ENCODE measurements at places on chromosomes 7 and 10.

- no peak for DNase-seq
Measured at GRCh38 chr10:104557966-104558365, 83.1 kb upstream of the SORCS3 start.

DNA sequence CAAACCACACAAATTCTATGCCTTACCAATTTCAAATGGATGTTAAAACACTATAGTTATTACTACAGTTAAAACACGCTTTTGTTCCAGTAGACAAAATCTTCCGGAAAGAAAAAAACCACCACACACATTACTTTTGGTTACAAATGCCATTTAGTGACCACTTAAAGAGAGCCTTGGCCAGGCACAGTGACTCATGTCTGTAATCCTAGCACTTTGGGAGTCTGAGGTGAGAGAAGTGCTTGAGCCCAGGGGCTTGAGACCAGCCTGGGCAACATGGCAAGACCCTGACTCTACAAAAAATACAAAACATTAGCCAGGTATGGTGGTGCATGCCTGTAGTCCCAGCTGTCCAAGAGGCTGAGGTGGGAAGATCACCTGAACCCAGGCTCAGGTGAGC is 7.2 kb downstream of the TNPO3 start:
- no peak for DNase-seq

DNA sequence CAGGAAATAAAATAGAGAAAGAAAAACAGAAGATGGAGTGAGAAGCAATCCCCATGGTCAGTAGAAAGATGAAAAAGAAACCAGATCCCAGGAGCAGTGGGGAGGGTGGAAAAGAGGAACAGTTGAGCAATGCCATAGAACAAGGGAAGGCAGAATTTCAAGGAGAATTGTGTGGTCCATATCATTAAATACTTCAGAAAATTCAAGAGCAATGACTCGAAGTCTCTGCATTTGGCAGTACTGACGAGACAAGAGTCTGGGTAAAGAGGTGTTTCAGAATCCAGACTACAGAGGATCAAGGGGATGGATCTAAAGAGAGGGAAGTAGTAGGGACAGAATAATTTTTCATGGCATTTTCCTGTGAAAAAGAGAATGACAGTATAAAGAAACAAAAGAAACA is 512.6 kb downstream of the PHTF2 start:
- DNase-seq, result no peak

- no peak for DNase-seq
Measured at GRCh38 chr7:82284936-82285519, 158.5 kb downstream of the CACNA2D1 start.

GRCh38 chr7:92872701-92873100 is 36.3 kb upstream of the CDK6 start:
- DNase-seq, result no peak

DNA sequence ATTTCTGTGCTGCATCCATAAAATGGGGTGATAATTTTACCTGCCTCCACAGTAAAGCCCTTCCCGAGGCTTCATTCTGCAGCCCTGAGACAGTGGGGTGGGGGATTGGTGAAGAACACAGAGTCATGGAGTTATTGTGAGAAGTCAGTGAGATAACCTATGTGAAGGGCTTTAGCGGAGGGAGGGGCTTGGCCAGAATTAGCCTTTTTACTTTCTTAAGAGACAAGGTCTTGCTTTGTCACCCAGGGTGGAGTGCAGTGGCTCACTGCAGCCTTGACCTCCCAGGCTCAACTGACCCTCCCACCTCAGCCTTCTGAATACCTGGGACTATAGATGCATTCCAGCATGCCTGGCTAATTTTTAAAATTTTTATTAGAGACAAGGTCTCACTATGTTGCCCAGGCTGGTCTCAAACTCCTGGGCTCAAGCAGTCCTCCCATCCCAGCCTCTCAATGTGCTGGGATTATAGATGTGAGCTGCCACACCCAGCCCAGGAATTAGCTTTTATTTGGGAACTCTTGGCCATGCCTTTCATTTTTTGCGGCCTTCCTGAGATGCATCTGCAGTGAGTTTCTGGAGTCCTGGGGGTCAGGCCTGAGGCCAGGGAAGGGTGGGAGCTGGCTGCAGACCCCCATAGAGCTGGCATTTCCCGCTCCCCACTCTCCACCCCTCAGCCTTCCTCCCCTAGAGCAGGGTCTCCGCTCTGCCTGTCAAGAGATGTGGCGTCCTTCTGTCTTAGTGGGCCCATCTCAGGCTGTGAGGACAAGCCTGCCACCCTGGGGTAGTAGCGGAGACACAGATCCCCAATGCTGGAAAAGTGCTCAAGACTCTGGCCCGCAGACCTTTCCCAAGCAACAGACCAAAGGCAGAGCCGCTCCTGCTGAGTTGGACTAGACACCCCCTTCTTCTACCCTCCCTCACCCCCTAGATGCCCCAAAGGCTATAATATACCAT is 77.0 kb downstream of the ZMIZ1 start:
- DNase-seq, result no peak

- DNase-seq, result no peak
Measured at GRCh38 chr7:18222636-18223035, 195.0 kb upstream of the PRPS1L1 start.

DNA sequence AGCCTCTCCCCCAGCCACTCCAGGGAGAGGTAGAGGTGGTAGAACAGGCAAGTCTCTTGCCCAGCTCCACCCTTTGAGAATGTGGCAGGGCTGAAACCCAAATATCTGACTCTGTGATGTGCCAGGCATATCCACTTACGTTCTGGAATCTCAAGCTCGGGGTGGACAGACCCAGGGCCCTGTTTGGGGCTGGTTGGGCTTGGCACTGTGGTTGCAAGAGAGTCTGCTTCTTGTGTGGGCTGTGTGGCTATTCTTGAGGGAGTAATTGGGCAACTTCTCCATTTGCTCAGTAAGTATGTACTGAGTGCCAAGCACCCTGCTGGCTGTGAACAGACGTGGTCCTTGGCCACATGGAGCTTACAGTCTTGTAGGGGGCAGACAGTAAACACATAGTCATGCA is 4.7 kb downstream of the UBTD1 start:
- DNase-seq, result no peak

- DNase-seq, result no peak
Measured at GRCh38 chr7:90613088-90613498, 17.0 kb downstream of the CDK14 start.

DNA sequence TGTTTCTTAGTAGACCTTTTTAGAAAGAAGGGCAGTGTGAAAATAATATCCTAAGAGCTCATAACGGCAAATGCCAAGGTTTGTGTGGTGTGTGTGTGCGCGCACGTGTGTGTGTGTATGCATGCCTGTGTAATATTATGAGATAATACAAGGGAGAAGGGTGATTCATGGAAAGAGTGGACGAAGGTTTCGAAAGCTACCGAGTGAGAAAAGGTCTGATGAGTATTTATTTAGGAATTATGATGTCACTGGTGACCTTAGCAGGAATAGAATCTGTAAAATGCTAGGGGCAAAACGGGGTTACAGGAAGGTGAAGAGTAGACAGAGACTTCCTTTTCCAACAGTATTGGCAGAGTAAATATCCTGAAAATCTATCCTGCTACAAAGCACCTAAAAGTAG is 107.3 kb downstream of the AHR start:
- no peak for DNase-seq

DNA sequence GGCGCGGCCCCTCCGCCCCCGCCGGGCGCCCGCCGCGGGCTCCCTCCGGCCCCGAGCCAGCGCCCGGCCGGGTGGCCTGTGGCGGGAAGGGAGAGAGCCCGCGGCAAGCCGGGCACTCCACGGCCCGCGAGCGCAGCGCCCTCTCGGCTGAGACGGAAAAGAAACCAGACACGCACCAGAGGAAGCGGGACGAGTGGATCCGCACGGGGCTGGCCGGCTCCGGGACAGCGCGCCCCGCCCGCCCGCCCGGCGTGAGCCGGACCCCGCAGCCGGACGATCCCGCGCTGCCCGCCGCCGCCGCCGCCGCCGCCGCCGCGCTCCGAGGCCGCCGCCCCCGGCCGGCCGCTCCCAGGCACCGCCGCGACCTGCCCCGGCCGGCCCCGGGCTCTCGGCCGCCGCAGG is 300 bp downstream of the ARHGAP21 start:
- DNase-seq, result peak; percentile 11

GRCh38 chr10:6319119-6319518 is 116.4 kb downstream of the PFKFB3 start:
- DNase-seq, result no peak

DNA sequence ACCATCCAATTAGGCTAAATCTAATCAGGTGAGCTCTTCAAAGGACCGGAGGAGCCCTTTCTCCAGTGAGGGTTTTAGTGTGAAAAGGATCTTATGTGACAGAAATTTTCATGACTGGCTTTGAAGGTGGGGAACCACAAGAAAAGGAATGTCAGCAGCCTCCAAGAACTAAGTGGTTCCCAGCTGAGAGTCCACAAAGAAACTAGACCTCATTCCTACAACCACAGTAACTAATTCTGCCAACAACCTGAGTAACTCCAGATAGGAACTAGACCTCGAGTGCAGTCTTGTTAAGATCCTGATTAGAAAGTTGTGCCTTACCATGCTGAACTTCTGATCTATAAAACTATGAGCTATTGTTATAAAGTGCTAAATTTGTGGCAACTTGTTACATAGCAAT is 51.3 kb downstream of the PCLO start:
- no peak for DNase-seq

DNA sequence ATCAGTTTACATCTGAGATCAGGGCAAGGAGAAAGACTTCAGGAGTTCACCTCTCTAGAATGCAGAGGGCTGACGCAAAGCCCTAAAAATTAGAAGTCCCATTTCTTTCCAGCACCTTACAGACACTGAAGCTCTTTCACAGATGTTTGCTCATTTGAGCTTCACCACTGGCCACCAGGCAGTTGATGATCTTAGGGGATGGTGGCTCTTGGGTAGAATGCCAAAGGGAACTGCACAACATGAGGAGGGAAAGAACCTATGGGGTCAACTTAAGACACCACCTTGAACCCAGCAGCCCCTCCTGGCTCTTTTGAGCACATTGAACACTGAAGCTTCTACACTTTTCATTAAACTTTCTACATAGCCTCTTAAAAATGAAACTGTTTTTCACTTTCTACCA is 390.3 kb upstream of the CELF2 start:
- no peak for DNase-seq

DNA sequence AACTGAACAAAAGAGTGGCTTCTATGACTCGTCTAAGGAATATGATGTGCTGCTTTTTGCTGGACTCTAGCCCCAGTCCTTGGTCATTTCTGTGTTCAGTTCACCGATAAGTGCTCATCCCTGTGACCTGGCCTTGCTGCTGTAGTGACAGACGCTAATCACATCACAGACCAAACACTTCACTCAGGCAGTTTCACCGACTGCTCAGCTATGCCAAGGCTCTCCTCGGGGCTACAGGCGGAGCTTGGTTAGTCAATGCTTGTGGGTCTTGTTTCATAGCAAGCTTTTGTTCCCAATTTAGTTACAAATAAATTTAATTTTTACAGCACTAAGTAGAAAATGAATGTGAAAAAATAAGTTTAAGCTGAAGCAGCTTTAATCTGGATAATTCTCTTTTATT is 190.8 kb upstream of the PRKCQ start:
- DNase-seq, result no peak

GRCh38 chr7:122219253-122219865 is 75.3 kb upstream of the AASS start:
- DNase-seq, result no peak

DNA sequence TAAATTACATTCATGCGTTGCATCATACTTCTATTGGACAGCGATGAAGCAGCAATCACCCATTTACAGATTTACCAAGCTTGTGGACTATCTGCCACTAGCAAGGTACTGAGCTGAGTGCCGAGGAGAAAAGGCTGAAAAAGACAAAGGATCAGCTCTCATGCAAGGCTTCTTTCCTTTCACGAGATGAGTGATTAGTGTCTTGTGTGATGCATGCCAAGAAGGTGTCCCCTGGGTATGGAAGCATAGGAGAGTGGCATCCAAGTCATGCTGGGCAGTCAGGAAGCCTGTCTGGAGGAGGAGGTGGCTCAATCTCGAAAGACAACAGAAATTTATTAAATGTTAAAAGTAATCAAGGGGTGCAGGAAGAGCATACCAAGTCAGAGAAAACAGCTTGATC is 40.9 kb downstream of the ACSM6 start:
- no peak for DNase-seq

DNA sequence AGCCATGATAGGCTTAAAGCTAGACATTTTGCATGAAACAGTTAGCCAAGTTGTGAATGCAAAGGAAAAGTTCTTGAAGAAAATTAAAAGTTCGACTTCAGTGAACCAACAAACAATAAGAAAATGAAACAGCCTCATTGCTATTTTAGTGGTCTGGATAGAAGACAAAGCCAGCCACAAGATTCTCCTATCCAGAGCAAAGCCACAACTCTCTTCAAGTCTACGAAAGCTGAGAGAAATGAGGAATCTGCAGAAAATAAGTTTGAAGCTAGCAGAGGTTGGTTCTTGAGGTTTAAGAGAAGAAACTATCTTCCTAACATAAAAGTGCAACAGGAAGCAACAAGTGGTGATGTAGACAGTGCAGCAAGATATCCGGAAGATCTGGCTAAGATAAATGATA is 271.4 kb upstream of the GRM3 start:
- DNase-seq, result no peak

GRCh38 chr10:104577861-104578521 is 63.1 kb upstream of the SORCS3 start:
- no peak for DNase-seq

GRCh38 chr7:137934941-137935883 is 66.7 kb downstream of the CREB3L2 start:
- DNase-seq, result no peak

DNA sequence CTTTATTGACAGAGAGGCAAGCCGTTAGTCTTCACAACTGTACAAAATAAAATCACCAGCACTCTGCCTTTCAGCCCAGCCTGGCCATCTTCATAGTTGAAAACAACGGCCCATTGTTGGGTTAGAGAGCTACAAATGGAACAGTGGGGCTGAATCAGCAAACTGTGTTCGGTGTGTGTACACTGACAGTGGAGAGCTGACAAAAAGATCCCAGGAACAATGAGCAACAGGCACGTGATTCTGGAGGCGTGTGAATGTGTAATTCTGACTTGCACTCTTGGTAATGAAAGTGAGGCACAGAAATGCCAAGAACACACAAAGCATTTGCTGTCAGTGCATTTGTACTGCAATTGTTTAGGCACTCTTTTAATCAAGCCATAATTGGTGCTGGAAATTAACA is 303.7 kb downstream of the WDR11 start:
- no peak for DNase-seq

- no peak for DNase-seq
Measured at GRCh38 chr7:25520017-25520416, 291.7 kb upstream of the NPVF start.

DNA sequence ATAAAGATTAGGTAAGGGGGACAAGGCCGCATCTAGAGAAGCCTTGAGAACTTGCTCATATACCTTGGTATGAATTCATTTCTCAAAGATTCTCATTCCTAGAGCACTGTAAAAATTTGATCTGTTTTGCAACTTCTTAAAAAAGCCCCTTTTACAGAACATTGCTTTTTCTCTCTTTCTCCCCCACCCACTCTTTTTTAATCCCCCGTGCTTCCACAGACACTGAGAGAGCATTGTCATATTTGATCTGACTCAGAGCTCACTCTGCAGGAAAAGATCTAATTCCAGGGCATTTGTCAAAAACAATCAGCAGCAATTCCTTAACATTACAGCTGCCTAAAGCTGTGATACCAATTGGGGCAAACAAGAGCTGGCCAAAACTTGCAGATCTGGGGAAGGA is 92.0 kb downstream of the ARHGAP22 start:
- DNase-seq, result no peak

GRCh38 chr7:1939434-1940401 is 269.6 kb downstream of the ELFN1 start:
- DNase-seq, result no peak

GRCh38 chr7:138679793-138680192 is 21.4 kb downstream of the SVOPL start:
- no peak for DNase-seq
